Suprapubic skin (tissue), 4 donors: ENCODE measurements at places on chromosomes 4 and X. TPM values are rescaled to one million over a fixed set of nuclear protein-coding genes. Genes with fewer than 3 reads are reported as not detected.

XAGE2 gene
- not detected for total RNA-seq

DNA sequence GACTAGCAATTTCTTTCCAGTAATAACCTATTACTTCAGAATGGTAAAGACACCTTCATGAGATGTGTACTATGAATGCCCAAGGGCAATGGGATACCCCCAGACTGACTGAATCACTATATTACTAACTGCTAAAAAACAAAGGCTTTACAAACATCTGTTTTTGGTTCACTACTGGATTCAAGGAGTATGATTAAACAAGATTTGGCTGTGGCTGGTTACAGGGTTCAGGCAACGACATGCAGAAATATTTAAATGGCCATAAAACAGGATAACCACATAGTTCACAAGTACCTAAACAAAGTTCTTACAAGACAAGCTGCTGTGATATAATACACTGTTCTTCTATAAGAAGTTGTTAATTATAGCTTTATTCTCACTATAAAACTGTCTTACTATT is 128.2 kb downstream of the FRYL start:
- DNase-seq, result no peak

GRCh38 chr4:64582492-64582891 is 173.2 kb upstream of the TECRL start:
- no peak for DNase-seq

- DNase-seq, result no peak
Observed at GRCh38 chrX:40010550-40011321, 87.0 kb downstream of the BCOR start.

FHIP1A gene
- 105 TPM for total RNA-seq

SOWAHD gene
- 0.64 TPM for total RNA-seq

- no peak for DNase-seq
Observed at GRCh38 chr4:14392378-14392777, 609.9 kb upstream of the CPEB2 start.

GPRASP1 gene
- total RNA-seq, result 4.8 TPM

GRCh38 chr4:7417639-7418038 is 17.1 kb downstream of the PSAPL1 start:
- DNase-seq, result peak; percentile 61

DNA sequence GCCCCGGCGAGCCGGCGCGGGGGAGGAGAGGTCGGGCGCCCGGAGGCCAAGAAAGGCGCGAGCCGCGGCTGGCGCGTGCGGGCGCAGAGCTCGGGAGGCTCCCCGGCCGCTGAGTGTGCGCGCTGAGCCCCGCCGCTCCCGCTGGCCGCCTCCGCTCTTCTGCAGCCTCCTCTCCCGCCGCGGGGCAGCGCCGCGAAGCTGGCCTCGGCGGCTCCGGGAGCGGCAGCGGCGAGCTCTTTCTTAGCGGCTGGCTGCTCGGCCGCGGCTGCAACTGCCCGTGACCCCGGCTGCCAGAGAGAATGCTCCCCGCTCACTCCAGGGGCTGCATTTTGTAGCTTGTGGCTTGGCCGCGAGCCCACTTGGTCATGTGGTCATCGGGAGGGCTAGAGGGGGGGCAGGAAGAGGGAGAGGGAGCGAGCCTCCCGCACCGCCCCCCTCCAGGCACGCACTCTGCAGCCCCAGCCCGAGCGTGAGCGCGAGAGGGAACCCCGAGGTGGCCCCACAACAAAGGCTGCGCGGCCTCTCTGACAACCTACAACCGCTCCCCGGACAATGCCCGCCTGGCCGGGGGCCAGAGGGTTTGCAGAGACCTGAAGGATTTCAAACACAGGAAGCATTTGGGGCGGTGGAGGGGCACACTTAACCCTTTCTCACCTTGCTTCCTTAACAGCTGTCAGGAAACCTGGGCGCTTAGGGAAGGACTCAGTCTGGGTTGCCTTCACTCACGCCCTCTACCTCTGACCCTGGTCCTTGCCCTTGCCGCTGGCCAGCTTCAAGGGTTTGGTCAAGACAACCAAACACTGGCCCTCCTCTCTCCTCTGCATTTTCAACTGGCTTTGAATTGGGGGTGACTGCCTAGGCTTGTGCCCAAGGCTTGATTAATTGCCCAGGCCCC is at the start of gene APLN:
TSS of gene APLN (minus strand) at position 305 of the 895 bp plus-strand sequence. CDS start 326 bp downstream, outside the sequence.
- DNase-seq, result no peak

GRCh38 chr4:3303923-3304710 is 11.3 kb downstream of the RGS12 start:
- peak; percentile 56 for DNase-seq

DNA sequence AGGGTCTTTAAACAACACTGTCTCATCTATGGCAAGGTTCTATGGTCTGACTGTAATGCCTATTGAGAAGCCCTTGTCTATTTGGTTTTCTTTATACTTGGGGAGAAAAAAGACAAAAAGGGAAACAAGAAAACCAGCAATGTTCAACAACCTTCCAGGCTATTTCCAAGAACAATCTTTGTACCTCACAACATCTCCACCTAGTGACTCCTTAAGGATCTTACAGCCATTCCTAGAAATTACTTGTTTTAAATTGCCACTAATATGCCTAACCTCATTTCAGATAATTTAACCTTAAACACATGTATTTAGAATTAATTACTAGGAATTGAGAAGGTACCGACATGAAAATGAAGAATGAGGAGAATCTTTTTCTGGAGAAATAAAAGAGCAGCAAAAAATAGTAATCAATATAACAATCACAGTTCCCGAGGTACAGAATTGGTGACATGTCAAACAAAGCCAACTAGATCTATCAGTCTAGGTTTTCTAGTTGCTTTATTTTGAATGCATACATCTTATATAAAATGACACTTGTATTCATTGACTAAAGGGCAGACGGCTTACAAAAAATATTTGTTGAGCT is 1.6 kb upstream of the RBM46 start:
- DNase-seq, result no peak

GRCh38 chr4:37561196-37561802 is 124.9 kb downstream of the RELL1 start:
- no peak for DNase-seq
